ENCODE measurements at places on chromosomes 16 and 17. TPM values are rescaled to one million over a fixed set of nuclear protein-coding genes. Genes with fewer than 3 reads are reported as not detected.

- no peak for DNase-seq
Measured at GRCh38 chr17:36553459-36553858, 8.7 kb downstream of the GGNBP2 start.

DNA sequence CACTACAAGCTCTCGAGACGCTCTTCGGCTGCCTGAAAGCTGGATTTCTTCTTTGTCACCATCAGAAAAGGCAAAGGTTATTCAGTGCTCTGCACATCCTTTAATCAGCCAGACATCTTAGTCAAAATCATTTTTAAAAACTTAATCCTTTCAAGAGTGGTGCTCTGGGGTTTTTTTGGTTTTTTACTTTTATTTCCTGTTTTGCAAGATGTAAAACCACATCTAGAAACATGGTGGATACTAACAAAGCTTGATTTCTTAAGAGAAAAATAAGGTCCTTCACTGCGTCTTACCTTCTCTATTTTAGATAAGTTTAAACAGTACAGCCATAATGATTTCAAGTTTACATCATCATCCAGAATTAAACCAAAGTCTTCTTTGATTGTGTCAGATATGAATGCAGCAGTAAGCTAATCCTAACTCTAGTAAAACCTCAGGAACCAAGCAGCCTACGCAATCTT lies 6.3 kb downstream of the ANKRD11 start:
- DNase-seq: no peak

DNA sequence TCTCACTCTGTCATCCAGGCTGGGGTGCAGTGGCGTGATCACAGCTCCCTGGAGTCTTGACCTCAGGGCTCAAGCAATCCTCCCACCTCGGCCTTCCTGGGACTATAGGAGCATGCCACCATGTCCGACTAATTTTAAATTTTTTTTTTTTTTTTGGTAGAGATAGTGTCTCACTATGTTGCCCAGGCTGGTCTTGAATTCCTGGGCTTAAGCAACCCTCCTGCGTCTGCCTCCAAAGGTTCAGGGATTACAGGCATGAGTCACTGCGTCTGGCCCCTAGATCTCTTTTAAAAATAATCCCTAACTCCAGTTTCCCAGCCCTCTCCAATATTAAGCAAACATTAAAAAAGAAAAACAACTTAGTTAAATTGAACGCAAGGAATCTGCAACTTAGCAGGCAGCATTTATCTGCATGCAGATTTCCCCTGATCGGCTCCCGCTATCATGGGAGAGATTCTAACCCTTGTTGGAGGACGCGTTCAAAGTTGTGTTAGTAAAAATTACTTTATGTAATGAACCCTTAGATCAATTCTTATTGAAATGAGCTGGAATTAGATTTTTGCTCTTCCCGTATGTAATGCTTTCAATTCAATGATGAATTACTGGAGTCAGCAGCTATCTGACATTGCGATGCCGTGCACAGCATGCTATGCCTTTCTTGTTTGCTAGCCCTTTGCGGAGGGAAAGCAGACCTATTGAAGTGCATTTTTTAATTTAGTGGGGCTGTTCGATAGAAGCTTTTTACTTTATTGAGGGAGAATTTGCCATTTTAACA lies 171.7 kb downstream of the HAPSTR1 start:
- DNase-seq: no peak

DNA sequence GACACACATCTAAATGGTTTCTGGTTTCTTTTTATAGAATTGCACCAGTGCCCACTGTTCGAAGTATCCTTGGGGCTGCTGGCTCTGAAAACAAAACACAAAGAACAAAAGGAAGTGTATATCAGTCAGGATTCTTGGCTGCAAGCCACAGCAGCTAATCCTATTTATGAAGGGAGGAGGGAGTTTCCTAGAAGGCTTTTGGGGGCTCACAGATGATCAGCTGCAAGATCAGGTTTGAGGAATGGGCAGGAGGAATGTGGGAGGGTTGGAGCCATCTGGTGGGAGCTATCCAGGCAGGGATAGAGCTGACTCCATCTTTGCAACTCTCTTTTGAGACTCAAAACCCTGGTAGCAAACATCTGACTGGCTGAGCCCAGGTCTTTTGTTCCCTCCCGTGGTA lies 118.3 kb upstream of the EEF2KMT start:
- no peak for DNase-seq

- DNase-seq: no peak
Measured at GRCh38 chr16:28913946-28914724, 10.9 kb downstream of the RABEP2 start.

DNA sequence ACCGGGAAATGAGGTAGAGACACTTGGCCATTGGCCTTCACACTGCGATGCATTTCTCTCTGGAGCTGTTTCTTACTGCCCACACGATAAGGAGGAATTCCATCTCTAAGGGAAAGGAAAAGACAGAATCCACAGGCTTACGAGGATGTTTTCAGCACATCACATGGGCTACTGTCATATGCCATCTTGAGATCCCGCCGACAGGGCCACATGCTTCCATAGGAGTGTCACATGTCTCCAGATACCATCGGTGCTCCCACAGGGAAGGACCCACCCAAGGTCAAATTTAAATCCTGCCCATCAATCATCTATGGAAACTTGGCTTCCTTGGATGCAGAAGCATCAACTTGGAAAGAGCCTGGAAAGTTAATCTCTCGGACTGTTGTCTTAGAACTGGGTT lies 20.0 kb downstream of the AXIN2 start:
- no peak for DNase-seq

DNA sequence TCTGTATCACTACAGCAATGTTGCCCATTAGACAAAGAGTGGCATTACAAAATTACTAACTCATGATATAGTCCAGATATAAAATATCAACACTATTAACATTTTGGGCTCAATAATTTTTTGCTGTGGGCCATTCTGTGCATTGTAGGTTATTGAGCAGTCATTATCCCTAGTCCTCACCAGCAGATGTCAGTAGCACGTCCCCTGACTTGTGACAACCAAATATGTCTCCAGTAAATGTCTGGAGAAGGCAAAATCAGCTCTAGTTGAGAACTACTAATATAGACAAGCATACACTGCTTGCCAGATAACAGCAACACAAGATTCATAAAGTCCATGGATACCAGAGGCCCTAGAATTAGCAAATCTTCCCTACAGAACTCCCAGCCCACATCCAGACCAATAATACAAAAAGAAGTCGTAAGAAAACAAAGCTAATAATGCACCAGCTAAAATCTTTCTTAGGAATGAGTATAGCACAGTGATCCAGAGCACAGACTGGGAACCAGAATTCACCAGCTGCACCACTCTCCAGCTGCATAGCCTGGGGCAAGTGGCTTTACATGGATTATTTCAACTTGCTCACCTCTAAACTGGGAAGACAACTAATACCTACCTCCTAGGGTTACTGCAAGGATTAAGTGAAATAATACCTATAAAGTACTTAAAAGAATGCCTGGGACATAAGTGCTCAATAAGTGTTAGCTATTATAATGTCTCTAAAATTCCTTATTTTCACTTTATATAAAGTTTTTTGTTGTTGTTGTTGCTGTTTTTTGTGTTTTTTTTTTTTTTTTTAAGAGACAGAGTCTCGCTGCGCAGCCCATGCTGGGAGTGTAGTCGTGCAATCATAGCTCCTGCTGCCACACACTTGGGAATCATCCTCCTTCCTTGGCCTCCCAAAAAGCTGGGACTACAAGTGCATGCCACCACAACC lies 23.7 kb downstream of the HELZ start:
- DNase-seq: no peak

GRCh38 chr16:71407731-71408130 lies 34.1 kb downstream of the TLE7 start:
- DNase-seq: no peak

DNA sequence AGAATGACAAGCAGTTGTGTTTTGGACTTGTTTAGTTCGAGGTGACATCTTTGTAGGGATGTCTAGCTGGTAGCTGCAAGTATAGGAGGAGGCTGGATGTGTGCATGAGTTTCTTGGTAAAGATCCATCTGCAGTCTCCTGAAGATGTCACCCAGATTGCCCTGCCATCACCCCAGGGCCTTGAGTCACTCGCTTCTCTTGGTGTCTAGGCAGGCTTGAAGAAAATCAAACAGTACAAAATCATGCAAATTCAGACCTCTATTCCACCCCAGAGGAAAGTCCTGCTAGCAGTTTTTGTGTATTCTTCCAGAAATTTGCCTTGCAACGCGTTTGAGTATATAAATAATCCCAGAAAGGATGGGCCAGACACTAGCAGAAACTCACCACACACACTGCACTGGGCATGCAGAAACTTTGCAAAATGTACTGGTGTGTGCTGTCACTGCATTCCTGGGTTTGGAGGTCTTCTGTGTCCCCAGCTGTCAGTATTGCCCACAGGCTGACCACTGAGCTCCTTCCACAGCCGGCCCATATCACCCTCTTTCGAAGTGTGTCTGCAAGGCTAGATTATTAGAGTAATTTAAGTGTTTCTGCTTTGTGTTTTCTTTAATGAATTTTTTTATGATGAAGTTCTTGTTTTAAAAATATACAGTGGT lies 51.5 kb downstream of the TENT4B start:
- DNase-seq: no peak

DNA sequence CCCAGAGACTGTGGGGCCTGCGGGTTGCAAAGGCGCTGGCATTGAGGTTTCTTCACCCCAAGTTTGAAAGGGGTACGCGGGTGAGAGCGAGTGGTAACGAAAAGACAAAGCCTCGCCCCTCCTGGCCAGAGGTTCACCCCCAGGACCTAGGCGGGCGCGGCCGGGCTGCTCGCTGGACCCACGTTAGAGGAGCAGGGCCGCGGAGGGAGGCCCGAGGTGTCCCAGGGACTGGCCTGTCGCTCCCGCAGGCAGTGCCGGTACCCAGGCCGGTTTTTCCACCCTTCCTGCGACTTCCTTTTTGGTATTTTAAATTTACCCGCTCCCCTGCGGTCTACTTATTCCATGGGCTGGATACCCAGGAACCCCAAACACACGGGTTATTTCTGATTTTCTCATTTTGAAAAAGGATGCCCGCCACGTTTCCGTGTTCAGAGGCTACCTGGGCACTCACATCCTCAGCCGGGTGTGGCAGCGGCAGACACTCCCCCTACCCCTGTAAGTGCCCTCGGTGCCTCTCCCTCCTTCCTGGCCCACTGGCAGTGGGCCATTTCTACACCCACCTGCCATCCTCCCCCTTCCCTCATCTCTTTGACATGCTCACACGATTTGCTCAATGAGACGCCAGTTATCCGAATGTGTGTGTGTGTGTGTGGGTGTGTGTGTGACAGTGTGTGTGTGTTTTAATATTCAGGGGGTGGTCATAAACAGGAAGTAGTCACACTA lies 1.6 kb upstream of the FOXL1 start:
- no peak for DNase-seq

- no peak for DNase-seq
Measured at GRCh38 chr16:89584768-89585549, 9.4 kb downstream of the CPNE7 start.

DNA sequence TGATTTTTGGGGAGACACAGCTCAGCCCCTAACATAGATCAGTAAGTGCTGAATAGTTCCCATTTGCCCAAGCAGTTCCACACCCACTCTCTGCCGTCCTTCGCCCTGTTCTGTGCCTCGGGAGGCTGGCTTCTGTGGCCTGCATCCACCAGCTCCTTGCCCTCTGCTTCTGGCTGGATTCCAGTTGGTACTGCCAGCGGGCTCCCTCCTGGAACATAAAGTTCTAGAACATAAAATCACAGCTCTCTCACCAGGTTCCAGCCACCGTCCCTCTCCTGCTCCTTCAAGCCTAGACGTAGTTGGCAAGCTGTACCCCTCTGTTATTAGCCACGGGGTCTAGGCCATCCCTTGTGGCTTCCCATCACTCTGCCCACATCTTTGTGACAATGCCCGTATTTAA lies 3.9 kb upstream of the MRPS23 start:
- no peak for DNase-seq

GRCh38 chr16:22123146-22123545 lies 30.8 kb downstream of the VWA3A start:
- no peak for DNase-seq

The CCL14 gene
- not detected for total RNA-seq

DNA sequence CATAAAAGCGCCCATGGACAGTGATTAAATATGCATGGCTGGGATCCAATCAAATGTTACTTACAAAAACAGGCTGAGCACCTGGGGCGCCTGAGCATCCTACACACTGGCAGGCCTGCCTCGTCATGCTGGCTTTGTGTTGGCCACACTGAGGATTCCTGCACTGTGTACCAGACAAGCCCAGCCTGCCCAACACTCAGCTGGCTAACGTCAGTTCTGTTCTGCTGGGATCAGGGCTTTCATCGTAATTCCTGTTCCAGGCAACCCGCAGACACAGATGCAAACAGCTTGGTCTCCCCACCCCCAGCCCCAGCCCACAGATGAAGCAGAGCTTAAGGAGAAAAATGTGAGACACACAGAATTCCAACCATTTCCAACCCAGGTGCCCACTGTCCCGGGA lies 30.7 kb downstream of the PIMREG start:
- no peak for DNase-seq

DNA sequence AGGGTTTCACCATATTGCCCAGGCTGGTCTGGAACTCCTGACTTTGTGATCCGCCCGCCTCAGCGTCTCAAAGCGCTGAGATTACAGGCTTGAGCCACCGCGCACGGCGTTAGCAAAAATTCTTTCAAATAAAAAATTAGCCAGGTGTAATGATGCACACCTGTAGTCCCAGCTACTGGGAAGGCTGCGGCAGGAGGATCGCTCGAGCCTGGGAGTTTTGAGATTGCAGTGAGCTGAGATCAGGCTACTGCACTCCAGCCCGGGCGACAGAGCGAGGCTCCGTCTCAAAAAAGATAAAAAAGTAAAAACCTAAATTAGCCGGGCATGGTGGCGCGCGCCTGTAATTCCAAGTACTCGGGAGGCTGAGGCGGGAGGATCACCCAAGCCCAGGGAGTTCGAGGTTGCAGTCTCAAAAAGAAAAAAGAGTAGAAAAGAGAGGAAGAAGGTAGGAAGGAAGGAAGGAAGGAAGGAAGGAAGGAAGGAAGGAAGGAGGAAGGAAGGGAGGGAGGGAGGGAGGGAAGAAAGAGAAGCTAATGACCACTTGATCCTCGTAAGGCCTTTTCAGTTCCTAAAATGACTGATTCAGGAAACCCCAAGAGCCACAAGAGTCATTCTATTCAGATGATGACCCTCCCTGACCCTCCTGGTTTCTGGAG lies 59.2 kb downstream of the SRL start:
- no peak for DNase-seq

The TK2 gene
- 7.0 TPM for total RNA-seq

DNA sequence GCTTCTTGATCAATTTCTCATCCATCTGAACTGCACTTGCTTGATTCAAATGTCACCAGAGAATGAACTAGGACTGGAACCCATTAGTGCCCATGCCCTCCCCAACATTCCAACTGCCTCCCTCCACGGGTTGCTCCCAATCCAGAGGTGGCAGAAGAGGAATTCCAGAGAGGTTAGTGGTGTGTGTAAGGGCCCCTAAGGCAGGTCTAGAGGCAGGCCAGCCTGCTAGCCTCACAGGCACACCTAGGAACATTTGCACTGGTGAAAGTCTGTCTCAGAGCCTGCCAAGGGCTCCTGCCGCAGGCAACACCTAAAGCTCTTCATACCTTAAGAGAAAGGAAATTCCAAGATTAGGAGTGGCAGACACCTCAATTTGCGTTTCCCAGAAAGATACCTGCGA lies 21.2 kb upstream of the CMTM4 start:
- no peak for DNase-seq
